ENCODE measurements at places on chromosomes 13 and 19.

- peak; percentile 67 for DNase-seq
Observed at GRCh38 chr19:43594710-43595604, 977 bp downstream of the IRGQ start.

DNA sequence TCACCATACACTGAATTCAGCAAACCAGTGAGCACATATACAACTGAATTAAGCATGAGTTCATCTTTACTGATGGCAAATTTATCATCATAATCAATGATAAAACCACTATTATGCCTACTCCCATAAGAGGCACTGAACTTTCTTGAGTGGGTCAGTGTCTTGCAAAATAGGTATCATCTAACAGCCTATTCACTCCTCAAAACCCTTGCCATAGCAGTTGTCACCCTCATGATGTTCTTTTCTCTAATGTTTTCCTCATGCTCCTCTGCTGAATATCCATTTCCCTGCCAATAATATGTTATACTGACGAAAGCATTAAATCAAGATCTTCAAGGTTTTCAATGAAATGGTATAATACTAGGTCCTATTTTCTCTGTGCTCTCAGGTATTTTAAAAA is 5.6 kb downstream of the ARGLU1 start:
- no peak for DNase-seq

- no peak for DNase-seq
Observed at GRCh38 chr13:77691871-77692270, 5.6 kb upstream of the SLAIN1 start.

- no peak for DNase-seq
Observed at GRCh38 chr13:44685641-44686040, 109.5 kb upstream of the TSC22D1 start.

DNA sequence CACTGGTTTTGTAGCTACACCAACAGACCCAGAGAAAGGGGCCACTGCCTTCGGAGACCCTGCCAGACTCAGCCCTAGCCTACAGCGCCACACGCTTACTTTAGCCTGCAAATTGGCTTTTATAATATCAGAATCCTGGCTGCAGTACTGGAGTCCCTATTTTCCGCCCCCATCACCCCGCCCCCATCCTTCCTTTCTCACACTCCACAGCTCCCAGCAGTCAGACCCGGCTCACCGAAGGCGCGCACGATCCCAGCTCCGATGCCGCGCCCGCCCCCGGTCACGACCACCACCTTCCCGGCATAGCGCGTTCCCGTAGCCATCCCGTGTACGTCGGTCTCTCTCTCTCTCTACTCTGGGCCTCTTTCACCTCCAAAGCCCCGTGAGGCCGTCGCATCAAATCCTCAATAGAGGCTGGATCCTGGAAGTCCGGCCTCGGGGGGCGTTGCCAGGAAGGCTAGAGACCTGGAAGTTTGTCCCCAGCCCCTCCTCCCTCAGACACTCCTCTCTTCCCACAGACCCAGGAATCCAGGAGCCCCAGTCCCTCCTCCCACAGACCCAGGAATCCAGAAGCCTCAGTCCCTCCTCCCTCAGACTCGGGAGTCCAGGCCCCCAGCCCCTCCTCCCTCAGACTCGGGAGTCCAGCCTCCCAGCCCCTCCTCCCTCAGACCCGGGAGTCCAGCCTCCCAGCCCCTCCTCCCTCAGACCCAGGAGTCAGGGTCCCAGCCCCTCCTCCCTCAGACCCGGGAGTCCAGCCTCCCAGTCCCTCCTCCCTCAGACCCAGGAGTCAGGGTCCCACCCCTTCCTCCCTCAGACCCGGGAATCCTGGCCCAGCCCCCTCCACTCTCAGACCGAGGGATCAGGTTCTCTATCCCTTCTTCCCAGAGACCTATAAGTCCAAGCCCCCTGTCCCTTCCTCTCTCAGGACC is at the start of gene HSD17B14:
Gene HSD17B14, minus strand, starts transcription at position 403 of the 929 bp plus-strand sequence. Its CDS starts 80 bp downstream, at position 323.
- DNase-seq = no peak

DNA sequence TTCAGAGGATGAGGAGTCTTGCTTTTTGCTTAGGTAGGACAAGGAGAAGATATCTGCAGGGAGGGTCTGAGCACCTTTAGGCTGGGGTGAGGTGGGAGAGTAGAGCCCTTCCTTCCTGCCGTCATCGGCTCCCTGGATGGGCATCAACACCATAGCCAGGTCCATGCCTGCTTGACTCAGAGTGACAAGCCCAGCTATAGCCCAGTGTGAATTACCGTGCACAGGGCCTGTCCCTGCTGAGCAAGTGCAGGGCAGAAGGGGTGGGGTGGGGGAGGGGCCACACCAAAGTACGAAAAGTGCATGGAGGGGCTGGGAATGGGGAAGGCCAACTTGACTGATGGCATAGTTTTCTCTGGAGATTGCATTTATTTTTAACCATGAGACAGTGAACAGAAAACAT is 30.3 kb upstream of the RNF113B start:
- no peak for DNase-seq

- no peak for DNase-seq
Observed at GRCh38 chr19:10567656-10568055, 1.1 kb downstream of the CDKN2D start.

- DNase-seq = peak; percentile 98
Observed at GRCh38 chr19:49515767-49516166, 3.3 kb downstream of the FCGRT start.

DNA sequence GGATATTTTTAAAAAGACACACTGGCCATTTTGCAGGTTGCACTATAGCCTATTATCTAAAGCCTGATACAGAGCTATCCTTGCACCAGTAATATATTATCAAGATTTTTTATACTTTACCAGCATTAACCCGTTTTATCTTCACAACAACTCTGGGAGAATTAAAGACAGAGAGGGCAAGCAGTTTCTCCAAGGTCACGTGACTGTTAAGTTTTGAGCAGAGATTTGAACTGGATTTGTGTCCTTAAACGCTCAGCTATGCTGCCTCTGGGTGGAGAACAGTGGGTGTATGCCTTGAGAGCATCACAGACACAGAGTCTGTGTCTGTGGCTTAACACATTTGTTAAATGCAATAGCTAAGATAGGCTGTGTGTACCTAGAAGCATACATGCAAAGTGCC is 147.2 kb downstream of the MYO16 start:
- DNase-seq = no peak

DNA sequence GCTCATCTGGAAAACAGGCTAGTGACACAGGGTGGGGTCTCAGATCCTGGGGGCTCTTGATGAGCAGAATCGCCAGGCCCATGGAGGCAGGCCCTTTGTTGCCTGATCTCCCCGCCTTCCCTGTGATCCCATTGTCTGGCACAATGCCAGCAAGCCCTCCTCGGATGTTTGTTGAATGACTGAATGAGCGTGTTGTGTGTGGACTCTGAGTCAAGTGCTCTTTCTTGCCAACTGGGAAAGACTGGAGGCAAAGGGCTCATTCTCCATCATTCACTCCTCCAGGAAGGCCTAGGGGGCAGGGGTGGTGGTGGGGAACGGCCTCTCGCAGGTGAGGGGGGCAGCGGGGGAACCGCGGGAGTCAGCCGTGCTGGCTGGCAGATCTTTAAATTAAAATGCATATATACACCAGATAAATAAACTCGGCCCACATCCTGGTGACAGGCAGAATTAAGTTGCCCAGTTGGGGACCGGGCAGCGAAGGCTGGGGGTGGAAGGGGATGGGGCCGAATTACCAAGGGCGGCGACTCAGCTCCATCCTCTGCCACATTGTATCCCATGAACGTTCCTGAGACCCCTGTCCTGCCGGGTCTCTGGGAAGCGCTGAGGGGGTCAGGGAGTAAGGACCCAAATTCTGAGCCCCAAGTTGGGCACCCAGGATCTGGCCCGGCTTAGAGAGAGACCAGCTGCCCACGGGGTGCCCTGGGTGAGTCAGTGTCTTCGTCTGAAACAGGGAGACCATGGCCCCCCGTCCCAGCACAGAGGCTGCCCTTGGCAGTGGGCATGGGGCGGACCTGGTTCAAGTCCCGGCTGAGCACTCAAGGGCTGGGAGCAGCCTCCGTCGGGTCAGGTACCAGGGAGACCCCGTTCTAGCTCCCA is 24.5 kb downstream of the EFNA2 start:
- no peak for DNase-seq

- DNase-seq = no peak
Observed at GRCh38 chr19:35088131-35088913, 27.3 kb upstream of the FXYD3 start.

DNA sequence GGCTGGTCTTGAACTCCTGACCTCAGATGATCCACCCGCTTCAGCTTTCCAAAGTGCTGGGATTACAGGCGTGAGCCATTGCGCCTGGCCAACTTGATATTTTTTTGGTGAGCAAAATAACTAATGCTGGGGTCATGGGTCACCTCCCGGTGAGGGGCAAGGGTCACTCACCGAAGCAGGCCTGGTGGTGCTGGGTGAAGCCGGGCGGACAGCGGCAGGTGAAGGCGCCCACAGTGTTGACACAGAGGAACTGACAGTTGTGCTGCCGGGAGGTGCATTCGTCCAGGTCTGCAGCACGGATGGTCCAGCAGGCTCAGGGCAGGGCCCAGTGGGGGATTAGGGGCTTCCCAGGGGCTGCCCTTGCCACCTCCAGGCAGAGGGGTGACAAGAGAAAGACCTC is 28.3 kb downstream of the CCL25 start:
- no peak for DNase-seq

GRCh38 chr13:113539822-113540221 is 44.7 kb upstream of the TFDP1 start:
- DNase-seq = no peak

GRCh38 chr19:55080121-55080967 is 4.7 kb downstream of the EPS8L1 start:
- DNase-seq = peak; percentile 81

DNA sequence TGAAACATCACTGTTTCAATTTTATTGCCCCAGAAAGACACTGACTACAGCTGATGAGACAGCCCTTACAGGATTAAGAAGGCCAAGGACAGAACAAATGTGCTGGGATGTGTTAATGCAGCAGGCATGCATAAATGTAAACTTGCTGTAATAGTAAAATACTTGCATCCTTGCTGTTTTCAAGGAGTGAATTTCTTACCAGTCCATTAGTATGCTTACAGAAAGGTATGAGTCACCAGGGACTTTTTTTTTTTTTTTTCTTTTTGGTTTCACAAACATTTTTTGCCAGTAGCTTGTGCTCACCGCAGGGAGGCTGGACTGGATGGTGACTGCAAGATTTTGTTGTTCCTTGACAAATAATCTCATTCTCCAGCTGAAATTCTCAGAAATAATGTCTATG is 55.1 kb downstream of the GPR180 start:
- no peak for DNase-seq

- DNase-seq = peak; percentile 1
Observed at GRCh38 chr13:60933638-60934037, 482.0 kb downstream of the PCDH20 start.

GRCh38 chr13:29958476-29958875 is 108.1 kb upstream of the UBL3 start:
- DNase-seq = no peak

- peak; percentile 11 for DNase-seq
Observed at GRCh38 chr19:16293118-16294091, 31.2 kb upstream of the KLF2 start.

Measured in Kasumi-1 (cell line).